ENCODE measurements at places on chromosomes 2 and 18. TPM values are rescaled to one million over a fixed set of nuclear protein-coding genes. Genes with fewer than 3 reads are reported as not detected.

ITM2C gene
- polyA plus RNA-seq: 866 TPM

CCDC142 gene
- polyA plus RNA-seq: 12.1 TPM

GALNT13 gene
- 2.9 TPM for polyA plus RNA-seq

ALK gene
- polyA plus RNA-seq: 0.32 TPM

SLC20A1 gene
- polyA plus RNA-seq: 42.9 TPM

NAT8 gene
- 23.8 TPM for polyA plus RNA-seq

ELOA2 gene
- not detected for polyA plus RNA-seq

LHCGR gene
- polyA plus RNA-seq: 0.26 TPM

SKA1 gene
- 6.1 TPM for polyA plus RNA-seq

TBR1 gene
- polyA plus RNA-seq: 0.03 TPM

CHRND gene
- 0.65 TPM for polyA plus RNA-seq

TACR1 gene
- 2.3 TPM for polyA plus RNA-seq
